ENCODE measurements at places on chromosomes 16 and 17.

DNA sequence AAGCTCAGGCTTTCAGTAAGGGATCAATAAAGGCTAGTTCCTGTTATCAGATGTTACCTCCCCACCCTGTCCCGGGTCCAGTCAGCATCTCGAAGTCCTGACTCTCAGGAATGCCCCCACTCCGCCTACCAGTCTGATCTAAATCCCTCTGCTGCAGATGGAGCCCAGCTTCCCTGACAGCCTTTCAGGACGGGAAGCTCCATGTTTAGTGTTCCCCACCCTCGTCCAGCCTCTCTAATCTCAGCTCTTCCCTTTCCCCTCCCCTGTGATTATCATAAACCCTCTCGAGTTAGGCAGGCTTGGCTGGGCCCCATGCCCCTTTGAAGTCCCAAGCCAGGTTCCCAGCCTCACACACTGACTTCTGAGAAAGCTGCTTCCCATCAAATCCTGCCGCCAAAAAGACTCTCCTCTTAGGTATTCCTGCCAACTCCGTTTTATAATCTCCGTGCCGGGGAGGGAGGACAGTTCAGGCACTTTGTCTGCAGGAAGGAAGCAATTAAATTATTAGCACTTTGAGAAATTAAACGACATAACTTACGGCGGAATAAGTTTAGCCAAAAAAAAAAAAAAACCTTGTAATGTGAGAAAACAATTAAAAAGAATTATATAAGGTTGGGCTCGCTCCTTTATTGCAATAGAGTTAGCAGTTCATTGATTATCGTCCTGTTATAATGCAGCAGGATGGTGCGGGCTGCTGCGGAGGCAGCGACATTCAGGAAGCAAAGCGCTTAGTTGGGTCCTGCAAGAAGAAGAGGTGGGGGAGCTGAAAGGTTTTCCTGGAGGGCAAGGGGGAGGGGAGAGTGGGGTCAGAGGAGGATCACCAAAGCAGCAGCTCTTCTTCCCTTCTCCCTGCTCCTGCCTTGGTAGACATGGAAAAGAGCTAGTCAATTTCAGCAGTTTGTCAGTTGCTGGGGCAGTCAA, 16.8 kb upstream of the ETV4 start:
- DNase-seq, result no peak

- no peak for DNase-seq
Observed at GRCh38 chr16:10280262-10281170, 98.3 kb upstream of the GRIN2A start.

DNA sequence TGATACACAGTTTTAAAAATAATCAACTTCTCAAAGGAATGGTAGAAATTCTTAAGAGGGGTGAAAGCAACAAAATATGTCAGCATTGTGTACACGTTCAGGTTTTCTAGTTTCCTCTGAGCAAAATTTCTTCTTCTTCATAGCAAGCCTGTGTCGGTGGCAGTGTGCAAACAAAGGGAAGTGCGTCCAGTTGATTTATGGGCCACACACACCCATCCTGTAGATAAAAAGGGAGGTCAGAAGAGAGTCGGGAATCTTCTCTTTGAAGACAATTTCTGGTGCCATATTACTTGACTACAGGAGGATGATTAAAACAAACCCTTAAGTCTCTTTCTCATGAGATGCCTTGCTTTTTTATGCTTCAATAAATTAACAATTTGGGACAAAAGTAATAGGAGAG, 484.1 kb upstream of the SALL1 start:
- no peak for DNase-seq

DNA sequence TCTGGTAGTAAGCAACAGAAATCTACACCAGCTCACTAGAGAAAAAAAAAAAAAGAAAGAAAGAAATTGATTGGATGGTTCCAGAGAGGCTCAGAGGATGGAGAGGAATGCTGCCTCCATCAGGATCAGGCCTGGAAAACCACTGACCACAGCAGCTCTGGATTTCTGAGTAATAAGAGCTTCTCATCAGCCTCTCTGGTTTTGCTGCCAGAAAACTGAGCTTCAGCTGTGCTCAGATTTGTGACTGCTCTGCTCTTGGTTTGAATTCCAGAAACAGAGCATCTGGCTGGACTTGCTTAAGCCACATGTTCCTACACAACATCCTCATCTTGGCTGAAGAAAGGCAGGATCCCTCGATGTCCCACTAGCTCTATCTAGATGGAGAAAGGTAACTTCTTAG, 25.9 kb downstream of the IRX6 start:
- DNase-seq, result no peak

DNA sequence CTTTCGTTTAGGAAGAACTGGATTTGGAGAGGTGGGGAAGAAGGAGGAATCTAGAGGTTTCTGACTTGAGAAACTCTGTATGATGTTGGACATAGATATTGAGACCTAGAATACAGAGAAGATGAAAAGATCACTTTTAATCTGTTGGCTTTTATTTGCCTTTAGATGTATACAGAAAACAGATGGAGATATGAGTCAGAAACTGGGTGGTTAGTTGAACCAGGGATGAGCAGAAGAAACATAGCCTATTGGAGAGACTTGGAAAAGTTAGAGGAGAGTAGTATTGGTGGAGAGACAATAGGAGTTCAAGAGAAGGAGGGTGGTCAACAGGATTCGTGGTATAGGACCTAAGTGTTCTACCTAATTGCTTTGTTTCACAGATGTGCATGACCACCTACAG, 5.1 kb downstream of the PHAF1 start:
- DNase-seq, result no peak

DNA sequence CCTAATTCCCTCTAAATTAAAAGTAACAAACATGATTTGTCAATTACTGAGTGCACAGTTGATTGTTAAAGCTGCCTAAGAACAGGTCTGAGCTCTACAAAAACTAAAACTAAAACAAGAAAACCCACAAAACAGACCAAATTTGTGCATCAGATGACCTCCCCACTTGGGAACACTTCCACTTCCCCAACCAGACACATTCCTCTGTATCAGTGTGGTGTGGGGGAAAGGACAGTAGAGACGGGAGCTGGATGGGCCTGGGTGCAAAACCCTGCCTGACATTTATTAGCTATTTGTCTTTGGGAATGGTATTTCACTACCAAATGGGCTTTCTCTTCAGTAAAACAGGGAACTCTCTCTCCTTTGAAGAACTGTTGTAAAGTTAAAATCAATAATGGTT, 29.8 kb downstream of the STAT3 start:
- no peak for DNase-seq

GRCh38 chr17:50332196-50332595, 13.7 kb upstream of the XYLT2 start:
- no peak for DNase-seq

DNA sequence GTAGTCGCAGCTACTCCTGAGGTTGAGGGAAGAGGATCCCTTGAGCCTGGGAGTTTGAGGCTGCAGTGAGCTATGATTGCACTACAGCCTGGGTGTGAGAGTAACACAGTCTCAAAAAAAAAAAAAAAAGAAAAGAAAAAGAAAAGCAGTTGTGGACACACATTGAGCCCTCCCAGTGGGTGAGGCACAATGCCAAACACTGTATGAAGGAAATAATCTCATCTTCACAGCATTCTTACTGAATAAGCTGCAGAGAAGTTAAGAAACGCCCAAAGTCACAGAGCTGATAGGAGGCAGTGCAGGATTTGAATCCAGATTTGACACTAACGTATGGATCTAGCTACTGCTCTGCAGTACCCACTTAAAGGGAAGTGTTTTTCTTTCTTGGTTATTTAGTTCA, 5.9 kb upstream of the LYZL6 start:
- no peak for DNase-seq

Measured in stimulated activated CD4-positive, alpha-beta T cell treated with anti-CD3 and anti-CD28 coated beads, Interleukin-1b, Interleukin-23, amount 100 ng/mL, for 1 hour (primary cell).